ENCODE measurements at places on chromosomes 13 and 19.

GRCh38 chr13:33008946-33009722, 7.1 kb upstream of the KL start:
- peaks cover 12% of the 10 kb centered on the region for H3K36me3 ChIP-seq
- H3K27me3 ChIP-seq, result peaks cover 56% of the 10 kb centered on the region
- H3K27ac ChIP-seq, result no peak overlapping the region

DNA sequence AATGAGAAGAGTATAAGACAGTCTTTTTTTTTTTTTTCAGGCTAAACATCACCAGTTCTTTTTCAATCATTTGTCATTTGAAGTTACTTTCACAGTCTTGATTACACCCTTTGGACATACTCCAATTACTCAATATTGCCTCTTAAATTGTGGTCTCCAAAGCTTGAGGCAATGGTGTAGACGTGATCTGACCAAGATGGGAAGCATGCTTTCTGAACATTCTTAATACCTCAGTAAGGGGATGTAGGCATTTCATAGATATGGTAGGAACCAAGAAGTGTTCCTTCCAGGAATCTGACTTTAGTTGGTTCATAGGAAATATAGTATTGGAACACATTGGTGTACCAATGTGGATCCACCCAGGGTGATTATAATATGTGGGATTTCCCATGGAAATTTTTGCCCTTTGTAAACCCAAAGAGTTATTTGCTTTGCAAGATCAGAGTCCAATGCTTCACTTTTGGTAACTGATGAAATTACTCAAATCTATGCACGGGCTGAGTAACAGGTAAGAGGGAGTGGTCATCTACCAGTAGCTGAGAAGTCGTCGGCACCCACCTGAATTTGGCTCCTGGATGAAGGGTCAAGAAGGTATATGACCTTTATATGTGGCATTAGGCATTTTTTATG, 62.2 kb downstream of the ERCC5 start:
- no peak overlapping the region for H3K27ac ChIP-seq
- H3K4me3 ChIP-seq, result no peak overlapping the region
- no peaks in the 10 kb centered on the region for H3K36me3 ChIP-seq
- no peak for DNase-seq
- peaks cover 10% of the 10 kb centered on the region for H3K27me3 ChIP-seq

- peaks cover 55% of the 10 kb centered on the region for H3K36me3 ChIP-seq
- no peak for DNase-seq
- H3K4me1 ChIP-seq, result no peaks in the 10 kb centered on the region
- H3K27ac ChIP-seq, result no peak overlapping the region
- no peaks in the 10 kb centered on the region for H3K27me3 ChIP-seq
- H3K4me3 ChIP-seq, result no peak overlapping the region
Observed at GRCh38 chr19:325173-325936, 19.2 kb downstream of the MIER2 start.

DNA sequence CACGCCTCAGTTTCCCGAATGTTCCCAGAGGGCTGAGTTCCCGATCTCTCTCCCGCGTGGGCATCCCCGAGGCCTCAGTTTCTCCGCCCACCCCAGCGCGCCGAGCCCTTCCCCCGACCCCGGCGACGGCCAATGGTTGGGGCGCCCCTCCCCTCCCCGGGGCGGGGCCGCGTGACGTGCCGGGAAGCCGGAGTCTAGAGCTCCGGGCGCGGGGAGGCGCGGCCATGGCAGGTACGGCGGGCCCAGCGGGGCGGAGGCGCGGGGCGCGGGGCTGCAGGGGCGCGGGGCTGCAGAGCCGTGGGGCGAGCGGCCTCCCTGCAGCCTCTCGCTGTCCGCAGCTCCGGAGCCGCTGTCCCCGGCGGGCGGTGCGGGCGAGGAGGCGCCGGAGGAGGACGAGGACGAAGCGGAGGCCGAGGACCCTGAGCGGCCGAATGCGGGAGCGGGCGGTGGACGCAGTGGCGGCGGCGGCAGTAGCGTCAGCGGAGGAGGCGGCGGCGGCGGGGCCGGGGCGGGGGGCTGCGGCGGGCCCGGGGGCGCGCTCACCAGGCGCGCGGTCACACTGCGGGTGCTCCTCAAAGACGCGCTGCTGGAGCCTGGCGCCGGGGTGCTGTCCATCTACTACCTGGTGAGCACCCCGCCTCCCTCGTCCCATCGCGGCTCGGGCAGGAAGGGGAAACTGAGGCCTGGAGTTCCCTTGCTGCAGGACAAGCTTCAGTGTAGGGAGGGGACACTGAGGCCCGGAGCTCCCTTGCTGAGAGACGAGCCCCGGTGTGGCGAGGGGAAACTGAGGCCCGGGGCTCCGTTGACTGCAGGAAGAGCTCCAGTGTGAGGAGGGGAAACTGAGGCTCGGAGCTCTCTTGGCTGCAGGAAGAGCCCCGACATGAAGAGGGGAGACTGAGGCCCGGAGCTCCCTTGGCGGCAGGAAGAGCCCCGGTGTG, at the start of gene MPND:
Gene MPND, plus strand, starts transcription at position 193 of the 938 bp plus-strand sequence. Its CDS starts 32 bp downstream, at position 225.
- H3K4me3 ChIP-seq, result peak within 1 kb of the TSS; percentile 91
- no peaks in the 10 kb centered on the region for H3K27me3 ChIP-seq
- peaks cover 15% of the 10 kb centered on the region for H3K4me1 ChIP-seq
- peaks cover 15% of the 10 kb centered on the region for H3K36me3 ChIP-seq

GRCh38 chr19:16385821-16386220, 61.2 kb downstream of the KLF2 start:
- H3K36me3 ChIP-seq, result peaks cover 41% of the 10 kb centered on the region
- peak; percentile 10 for DNase-seq
- H3K4me3 ChIP-seq, result no peak overlapping the region
- no peak overlapping the region for H3K27ac ChIP-seq
